ENCODE measurements at places on chromosomes 1 and 21.

DNA sequence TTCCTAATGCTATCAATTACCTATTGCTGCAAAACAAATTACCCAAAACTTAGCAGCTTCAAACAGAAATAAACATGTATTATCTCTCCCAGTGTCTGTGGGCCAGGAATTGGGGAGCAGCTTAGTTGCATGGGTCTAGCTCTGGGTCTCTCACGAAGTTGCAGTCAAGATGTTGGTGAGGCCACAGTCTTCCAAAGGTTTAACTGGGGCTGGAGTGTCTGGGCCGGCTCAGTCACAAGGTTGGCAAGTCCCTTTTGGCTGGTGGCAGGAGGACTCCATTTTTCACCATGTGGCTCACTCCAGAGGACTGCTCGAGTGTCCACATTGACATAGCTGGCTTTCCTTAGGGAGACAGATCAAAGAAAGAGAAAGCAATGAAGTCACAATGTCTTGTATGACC is 5.0 kb upstream of the LRP8 start:
- DNase-seq = no peak

- peak; percentile 29 for DNase-seq
Observed at GRCh38 chr1:156502894-156503697, 2.5 kb upstream of the MEF2D start.

GRCh38 chr1:145980457-145980994 is 15.9 kb downstream of the TXNIP start:
- peak; percentile 29 for DNase-seq

GRCh38 chr1:160614410-160614809 is 32.4 kb downstream of the SLAMF1 start:
- DNase-seq = no peak

- DNase-seq = no peak
Observed at GRCh38 chr1:230226007-230226800, 159.2 kb downstream of the GALNT2 start.

- no peak for DNase-seq
Observed at GRCh38 chr1:92958203-92958970, 2.9 kb downstream of the DIPK1A start.

DNA sequence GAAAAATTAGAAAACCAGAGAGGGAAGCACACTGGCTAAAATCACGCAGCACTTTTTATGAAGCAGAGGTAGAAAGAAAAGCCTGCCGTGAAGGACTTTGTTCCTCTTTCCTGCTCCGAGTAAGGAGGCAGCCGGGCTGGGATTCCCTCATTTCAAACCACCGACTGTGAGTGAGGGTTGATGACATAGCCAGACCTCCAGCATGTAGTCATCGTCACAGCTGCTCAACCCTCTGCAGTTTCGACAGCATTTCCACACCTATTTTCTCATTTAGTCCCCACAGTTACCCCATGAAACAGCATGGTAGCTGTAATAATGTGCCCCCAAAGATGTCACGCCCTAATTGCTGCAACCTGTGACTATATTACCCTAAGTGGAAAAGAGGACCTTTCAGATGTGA is 35.3 kb downstream of the FCRL5 start:
- no peak for DNase-seq

DNA sequence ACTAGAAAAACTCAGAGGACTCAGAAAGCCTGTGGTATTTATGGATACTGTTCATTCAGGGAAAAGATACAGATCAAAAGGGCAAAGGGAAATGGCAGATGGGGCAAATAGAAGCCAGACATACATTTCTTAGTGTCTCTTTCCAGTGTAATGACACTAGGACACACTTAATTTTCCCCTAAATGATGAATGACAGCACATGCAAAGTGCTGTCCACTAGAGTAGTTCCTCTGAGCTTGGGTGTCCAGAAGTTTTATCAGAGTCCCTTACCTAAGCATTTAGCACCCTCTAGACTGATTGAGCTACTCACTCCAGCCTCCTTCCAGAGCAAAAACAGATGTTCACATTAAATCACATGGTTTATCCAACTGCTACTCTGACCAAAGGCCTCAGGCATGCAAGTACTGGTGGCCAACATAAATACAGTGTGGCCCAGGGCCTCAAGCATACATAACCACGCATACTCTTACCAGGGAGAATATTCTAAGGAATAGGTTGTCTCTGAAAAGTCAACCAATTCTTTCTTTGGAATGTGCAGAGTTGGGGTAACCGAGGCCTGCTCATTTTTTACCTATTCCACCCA is 166.9 kb downstream of the NCAM2 start:
- DNase-seq = no peak

GRCh38 chr21:34967509-34968289 is 81.4 kb downstream of the RUNX1 start:
- DNase-seq = no peak

GRCh38 chr1:18201997-18202719 is 94.6 kb downstream of the IGSF21 start:
- DNase-seq = no peak

GRCh38 chr1:99595441-99595840 is 50.5 kb upstream of the PALMD start:
- DNase-seq = no peak

GRCh38 chr1:109644670-109645069 is 11.2 kb upstream of the GSTM4 start:
- no peak for DNase-seq

DNA sequence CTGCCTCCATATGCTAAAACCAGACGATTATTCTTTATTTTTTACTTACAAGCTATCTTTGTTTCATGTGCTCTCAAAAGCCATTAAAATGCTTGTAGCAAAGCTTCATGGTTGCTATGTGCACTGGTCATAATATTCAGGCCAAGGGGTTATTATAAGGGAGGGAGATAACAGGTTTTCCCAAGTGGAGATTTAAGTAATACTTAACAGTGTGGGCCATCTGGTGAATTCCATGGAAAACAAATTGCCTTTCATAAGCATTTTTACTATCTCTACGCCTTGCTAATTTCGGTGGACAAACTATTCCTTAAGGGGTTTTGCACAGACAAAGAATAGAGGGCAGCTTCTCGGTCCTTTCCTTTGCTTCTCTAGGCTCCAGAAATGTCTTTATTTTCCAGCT is 137.8 kb downstream of the NUF2 start:
- DNase-seq = no peak

DNA sequence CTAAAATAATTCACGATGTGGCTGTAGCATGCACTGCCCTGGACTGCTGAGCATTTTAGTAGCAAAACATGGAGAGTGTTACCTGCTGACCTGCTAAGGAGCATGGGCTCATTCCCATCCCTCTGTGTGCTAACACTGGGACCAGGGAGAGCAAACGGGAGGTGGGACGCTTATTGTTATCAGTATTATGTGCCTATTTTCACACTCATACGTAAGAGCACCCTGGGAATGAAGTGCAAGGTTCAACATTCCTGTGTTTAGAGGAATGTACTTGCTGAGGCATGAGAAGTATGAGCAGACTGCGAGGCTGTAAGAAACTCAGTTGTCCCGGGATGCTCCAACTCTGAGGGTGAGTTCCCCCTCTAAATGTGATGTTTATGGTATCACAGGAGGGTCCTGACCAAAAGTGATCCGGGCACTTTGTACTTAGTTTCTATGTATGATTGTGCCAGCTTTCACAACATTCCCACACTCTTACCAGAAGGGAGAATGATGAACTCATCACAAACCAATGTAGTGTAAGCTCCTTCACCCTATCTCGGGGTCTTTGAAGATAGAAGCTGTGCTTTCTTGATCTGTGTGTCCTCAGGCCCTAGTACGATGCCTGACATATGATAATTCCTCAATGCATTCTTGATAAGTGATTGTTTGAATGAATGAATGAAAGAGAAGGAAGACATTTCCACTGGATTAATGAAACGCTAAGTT is 164.8 kb downstream of the KCNJ6 start:
- DNase-seq = no peak

DNA sequence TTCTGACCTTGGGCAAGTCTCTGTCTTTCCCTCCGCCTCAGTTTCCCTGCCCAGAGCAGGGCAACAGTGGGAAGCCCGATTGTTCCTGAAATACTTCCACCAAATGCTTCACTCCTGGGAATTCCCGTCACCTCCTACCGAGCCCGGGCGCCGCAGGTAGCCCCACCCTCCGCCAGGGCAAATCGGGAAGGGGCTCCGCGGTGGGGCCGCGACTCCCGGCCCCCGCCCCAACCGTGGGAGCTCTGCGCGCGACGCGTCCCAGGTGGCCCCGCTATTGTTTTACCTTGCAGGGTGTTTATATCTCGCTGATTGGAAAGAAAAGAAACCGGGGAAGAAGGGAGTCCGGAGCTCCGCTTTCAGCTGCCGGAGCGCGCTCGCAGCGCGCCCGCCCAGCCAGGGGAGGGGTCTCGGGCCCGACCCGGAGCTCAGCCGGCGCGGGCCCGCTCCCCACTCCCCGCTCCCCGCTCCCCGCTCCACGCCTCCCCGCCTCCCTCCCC is 407 bp downstream of the IGSF3 start:
- DNase-seq = no peak

DNA sequence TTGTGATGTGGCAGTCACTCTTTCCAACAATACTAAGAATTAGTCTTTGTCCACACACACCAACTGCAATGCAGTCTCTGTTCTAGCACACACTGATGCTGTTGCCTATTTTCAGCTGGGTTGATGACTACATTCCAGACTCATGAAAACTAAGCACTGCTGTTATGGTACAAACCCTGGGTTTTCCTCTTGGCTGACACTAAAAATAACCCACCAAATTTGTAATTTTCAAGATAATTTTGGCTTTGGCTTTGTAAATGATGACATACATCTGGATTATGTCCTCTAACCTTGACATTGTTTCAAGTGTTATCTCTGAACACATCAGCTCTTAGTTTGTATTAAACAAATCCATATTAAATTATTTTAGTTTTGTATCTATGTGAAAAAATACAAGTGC is 444.8 kb downstream of the PTPRC start:
- no peak for DNase-seq

DNA sequence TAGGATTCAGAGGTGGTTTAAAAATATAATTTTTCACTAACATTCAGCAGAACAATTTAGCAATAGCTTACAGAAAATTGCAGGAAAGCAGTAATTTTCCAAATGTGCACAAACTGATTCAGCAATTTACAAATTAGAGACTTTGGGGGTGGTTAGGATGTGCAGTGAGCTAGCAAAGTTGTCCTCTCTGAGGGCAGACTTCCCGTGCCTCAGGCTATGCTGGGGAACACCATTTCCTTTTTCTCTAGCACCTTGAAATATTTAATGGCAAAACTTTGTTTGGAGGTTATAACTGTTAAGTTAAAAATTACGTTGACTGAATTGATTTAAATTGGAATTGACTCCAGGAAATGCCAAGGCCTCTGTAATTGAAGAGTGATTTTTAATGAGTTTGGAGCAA is 258.9 kb downstream of the PTBP2 start:
- DNase-seq = no peak

GRCh38 chr1:96554364-96554763 is 167.2 kb upstream of the PTBP2 start:
- no peak for DNase-seq

GRCh38 chr1:6330410-6330911 is 63.1 kb downstream of the ACOT7 start:
- DNase-seq = no peak

DNA sequence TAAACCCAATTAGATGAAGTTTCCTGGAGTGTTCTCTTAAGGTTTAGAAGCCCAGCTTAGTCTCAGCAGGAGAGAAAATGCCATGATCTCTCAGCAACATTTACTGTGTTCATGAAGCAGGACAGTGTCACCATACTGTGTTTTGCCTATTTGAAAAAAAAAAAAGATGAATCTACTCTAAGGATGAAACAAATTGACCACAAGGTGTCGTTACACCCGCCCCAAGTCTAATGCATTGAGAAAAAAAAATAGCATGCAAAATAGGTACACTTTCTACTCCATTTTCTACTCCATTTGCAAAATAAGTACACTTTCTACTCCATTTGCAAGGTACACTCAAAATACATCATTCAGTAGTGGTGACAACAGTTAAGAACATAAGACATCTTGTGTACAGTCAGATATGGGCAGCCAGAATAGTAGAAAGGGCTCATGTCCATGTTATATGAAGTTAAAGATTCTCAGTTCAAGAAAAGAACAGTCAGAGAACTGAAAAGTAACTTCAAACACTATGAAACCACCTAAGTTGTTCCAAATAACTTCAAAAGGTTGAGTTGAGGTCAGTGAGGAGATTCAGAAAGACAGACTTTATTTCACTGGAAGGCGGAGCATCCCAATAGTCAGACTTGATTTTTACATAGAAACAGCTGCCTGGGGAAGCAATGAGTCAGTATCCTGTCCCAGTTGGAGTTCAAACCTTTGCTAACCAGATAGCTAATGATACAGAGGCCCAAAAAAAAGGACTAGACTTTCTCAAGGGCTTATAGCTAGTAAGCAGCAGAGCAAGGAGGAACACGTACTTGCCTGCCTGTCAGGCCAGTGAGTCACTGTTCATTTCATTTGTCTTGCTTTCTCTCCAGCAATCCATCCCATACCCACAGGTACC is 13.3 kb downstream of the PLPPR5 start:
- no peak for DNase-seq

- no peak for DNase-seq
Observed at GRCh38 chr1:66446261-66447001, 87.5 kb upstream of the SGIP1 start.

GRCh38 chr1:62962901-62963776 is 179.2 kb downstream of the ATG4C start:
- DNase-seq = no peak

GRCh38 chr1:223219846-223220610 is 77.0 kb upstream of the TLR5 start:
- DNase-seq = no peak

DNA sequence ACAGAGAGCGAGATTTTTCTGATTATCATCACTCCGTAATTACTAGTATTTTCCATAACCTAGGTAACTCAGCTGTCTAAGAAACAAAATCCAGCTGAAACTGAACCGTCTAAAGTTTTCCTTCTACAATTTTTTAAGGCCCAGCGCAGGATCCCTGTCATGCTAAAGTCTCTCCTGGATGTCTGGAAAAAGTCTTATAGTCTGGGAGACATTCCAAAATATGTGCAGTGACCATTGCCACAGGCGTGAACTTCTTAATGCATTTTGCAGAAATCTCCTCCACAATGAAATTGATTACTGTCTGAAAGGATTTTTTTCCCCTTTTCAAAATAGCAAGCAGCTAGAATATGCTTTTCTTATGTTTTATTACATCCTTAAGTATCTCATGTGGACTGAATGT is 209.3 kb upstream of the C1orf105 start:
- DNase-seq = no peak

DNA sequence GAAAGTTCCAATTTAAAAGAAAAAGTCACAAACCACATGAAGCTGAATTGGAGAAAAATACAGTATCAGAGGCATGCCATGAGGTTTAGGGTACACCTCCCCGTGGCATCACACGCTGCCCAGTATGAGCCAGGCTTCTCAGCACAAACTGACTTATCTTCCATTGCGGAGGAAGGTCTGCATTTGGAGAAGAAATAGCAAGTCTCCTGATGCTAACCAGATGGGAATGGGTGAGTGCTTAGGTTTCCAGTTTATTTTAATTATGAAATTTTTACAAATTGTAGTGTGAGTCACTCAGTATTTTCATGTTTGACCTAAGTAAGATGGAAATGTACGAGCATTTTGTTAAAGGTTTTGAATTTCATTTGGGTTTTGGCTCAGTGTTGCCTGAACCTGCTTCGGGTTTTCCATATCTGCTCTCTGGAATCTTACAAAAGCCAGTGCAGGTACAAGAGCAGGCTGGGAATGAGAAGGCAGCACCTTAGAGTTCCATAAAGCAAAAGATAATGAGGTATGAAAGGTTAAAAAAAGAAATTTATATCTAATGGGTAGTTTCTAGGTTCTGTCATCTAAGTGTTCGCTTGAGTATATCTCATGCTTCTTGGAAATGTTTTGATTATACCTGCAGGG is 213.9 kb downstream of the PATJ start:
- DNase-seq = no peak

GRCh38 chr1:85943526-85943925 is 213.0 kb downstream of the COL24A1 start:
- no peak for DNase-seq

GRCh38 chr1:156106624-156107488 is 7.7 kb upstream of the LMNA start:
- DNase-seq = no peak
